ENCODE measurements at places on chromosomes 12 and 14.
A peak's percentile ranks its signal among the peaks of the same experiment; 100 is the strongest.

- DNase-seq, result no peak
These were observed 3.0 kb upstream of the HOXC13 start for GRCh38 chr12:53935383-53936341.

DNA sequence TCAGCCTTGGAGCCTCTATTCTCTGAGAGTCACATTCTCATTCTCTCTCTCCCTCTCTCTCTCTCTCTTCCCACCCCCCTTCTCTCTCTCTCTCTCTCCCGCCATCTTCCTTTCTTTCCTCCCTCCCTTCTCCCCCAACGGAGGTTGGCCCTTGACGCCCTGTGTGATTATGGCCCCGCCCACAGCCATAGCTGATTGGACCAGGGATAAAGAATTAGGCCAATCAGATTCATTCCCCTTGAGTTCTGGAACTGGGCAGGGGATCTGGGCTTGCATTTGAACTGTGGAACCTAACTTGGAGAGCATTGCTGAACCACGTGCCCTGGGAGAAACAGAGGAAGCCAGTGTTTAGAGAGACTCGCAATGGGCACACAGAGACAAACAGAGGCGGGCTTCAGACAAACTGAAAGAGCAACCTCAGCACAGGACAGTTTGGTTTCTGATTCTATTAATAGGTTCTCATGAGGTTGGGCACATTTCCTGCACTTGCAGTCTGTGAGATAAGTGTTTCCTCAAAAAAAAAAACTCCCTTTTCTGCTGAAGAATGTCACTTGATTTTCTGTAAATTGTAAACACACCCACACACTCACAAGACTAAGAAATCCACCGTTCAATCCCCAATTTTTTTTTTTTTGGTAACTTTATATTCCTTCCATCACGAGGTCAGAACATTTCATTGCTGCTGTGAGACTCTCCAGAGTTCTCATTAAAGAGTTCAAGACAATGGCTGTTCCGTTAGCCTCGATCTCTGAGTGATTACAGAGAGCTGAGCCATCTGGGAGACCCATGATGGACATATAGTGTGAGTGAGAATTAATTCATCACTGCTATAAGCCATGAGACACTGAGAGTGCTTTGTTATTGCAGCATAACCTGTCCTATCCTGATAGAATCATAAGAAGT lies 3.5 kb upstream of the P2RX7 start:
- DNase-seq, result peak; percentile 65

DNA sequence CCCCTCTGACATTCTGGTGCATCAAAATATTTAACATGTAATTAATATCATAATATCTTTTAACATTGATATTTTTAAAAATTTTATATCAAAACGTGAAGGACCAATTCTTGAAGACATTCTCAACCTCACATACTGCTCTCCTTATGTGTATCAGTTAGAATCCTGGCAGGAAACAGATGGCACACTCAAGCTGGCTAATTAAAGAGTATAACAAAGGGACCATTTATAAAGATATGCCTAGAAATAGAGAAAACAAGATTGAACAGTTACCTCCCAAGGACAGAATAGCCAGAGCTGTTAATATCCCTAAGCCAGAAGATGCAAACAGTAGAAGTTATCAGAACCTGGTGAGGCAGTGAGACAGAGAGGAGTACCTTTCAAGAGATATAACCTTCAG lies 368.7 kb downstream of the NELL2 start:
- no peak for DNase-seq

GRCh38 chr12:26810330-26810729 lies 22.7 kb downstream of the ITPR2 start:
- no peak for DNase-seq

GRCh38 chr12:79454338-79454843 lies 236.4 kb downstream of the PAWR start:
- DNase-seq, result no peak

DNA sequence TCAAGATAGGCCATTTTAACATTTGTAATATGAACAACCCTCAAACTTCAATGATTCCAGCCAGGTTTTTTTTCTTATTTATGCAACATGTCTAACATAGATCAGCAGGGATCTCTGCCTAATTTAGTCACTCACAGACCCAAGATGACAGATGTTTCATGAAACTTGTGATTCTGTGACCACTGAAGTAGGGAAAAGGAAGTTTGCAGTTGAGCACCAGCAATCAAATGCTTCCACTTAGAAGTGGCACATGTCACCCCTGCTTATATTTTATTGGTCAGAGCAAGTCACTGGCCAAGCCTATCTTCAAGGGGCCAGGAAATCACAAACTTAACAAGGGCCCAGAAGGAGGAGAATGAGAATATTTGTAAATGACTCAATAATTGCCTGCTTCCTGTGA lies 150.6 kb downstream of the BCAT1 start:
- no peak for DNase-seq

- DNase-seq, result no peak
These were observed 691.4 kb upstream of the TBX3 start for GRCh38 chr12:115375186-115375991.

DNA sequence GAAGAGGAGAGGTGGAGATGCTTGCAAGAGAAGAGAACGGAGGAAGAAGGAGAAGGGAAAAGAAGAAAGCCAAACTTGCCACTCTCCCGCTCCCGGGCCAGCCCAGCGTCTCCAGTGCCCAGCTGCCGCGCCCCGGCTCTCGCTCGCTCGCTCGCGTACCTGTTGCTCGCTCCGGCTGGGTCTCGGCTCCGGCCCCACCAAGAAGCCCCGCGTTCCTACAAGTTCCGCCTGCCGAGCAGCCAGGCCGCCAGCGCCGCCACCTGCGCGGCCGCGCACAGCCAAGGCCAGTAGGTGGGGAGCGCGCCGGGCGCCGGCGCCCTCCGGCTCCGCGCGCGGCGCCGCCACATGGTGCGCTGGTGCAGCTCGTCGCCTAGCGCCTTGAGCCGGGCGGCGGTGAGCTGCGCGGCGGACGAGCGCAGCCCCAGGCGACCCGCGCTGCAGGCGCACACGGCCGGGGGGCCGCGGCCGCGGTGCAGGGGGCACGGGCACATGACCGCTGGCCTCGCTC lies 370 bp downstream of the HRK start:
- no peak for DNase-seq

DNA sequence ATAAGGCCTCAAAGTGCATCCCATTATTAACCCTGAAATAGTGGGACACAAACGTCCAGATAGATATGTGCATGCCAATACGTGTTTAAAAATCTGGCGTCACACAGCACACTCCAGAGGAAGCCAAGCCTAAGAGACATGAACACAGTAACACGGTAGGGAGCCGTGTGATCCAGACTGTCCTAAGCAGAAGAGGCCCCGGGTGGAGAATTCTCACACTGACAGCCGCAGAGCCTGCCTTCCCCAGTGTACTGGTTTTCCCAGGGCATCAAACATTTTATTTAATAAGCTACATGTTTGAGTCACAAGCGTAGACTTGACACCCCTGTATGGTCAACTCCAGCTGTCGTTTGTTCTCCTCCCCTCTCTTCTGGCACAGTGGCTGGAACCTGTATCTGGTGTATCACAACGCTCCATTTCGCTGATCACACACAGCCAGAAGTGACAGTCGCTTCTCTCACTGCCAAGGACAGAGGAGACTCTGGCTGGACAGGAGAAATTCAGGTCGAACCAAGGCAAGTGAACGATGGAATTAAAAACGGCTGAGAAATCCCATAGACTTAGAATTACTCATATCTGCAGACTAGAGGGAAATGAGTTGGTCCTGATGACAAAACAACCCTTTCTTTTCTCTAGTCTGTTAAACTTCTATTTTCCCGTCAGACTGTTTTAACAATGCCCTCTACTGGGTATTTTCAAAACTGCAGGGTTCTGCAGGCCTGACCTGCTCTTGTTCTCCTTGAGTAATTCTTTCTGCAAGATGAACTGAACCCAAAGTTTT lies 359.9 kb downstream of the RGS6 start:
- DNase-seq, result no peak

DNA sequence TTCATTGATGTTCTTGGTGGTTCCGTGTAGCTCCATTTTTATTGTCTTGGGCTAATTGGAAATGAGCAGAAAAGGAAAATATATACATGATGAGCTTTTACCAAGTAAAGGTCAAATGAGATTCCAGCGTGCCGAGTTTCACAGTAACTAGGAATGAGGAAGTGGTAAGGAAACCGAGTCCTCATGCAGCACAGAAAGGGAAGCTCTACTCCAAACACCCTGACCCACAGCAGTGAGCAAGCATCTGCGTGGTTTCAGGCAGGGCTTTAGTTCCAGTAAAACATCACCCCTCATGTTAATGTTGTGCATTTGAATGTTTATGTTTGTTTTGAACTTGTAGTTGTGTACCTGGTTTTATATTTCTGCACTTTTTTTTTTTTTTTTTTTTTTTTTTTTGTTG lies 208.0 kb downstream of the SLC41A2 start:
- DNase-seq, result no peak
